Ureter (tissue), 1 donor: ENCODE measurements at places on chromosomes 2 and 18. TPM values are rescaled to one million over a fixed set of nuclear protein-coding genes. Genes with fewer than 3 reads are reported as not detected.

TCF7L1 gene
- 15.5 TPM for total RNA-seq

TCF23 gene
- total RNA-seq: 0.42 TPM

DLGAP1 gene
- total RNA-seq: 0.52 TPM

IL36A gene
- total RNA-seq: not detected

RGPD8 gene
- 20.1 TPM for total RNA-seq

GRCh38 chr2:11764359-11764758, 17.9 kb downstream of the LPIN1 start:
- no peak for DNase-seq

DNA sequence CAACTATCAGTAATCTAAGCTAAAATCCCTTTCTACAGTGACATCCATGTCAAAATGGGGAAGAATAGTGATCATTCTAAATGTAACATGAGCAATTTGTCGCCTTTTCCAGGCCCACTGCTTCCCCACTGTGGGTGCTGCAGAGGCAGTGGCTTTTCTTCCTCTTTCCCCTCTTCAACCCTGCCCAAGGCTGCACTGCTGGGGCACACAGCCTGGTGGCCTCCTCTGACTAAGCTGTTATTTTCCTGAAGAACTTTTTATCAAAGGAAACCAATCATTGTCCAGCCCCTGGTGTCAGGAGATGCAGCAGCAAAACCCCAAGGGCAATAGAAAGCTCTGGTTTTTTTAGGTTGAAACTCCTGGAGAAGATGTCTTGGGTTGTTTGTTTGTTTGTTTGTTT, 117.6 kb upstream of the KLF7 start:
- no peak for DNase-seq

- DNase-seq: no peak
These were observed 23.1 kb upstream of the TNFAIP6 start for GRCh38 chr2:151334082-151334815.

DNA sequence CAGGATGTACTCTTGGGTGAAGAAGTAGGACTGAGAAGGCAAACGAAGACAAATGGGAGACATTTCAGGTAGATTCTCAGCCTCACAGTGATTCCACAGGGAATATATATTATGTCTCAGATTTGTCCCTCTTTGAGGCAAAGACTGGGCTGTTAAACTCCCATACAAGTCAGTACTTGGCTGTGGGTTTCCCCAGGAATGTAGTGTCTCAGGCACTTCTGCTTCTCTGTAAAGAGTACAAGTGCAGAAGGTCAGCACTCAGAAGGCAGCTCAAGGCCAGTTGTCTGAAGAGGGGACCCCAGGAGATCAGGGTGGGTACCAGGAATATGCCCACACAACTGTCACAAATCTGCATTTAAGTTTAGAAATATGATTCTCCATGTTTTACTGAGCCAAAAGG, 39.9 kb upstream of the COBLL1 start:
- DNase-seq: no peak

DNA sequence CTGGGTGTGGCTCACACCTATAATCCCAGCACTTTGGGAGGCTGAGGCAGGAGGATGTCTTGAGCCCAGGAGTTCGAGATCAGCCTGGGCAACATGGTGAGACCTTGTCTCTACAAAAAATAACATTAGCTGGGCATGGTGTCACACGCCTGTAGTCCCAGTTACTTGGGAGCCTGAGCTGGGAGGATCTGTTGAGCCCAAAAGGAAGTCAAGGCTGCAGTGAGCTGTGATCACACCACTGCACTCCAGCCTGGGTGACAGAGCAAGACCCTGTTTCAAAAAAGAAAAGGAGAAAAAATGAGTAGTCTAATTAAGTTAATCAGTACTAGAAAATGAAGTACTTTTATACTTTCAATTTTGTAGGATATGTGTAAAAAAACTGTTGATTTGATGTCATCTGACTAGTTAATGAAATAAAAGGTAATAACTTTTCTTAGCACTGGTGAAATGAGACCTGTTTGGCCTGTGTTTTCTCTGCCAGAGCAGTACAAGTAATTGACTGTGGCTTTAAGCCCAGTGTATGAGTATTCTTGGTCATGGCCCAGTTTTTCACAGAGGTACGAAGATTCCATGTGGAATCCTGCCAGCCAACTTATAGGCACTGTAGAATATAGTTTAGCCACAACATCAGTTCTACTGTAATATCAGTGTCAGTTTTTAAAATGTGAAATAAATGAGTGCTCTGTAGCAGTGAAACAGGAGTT, 35.8 kb downstream of the MFSD6 start:
- no peak for DNase-seq

- no peak for DNase-seq
These were observed 9.5 kb upstream of the TNFAIP6 start for GRCh38 chr2:151347906-151348305.

- no peak for DNase-seq
These were observed 52.2 kb downstream of the EIF5B start for GRCh38 chr2:99389371-99389770.

- DNase-seq: peak; percentile 29
These were observed 134.2 kb upstream of the HS6ST1 start for GRCh38 chr2:128452536-128453530.

DNA sequence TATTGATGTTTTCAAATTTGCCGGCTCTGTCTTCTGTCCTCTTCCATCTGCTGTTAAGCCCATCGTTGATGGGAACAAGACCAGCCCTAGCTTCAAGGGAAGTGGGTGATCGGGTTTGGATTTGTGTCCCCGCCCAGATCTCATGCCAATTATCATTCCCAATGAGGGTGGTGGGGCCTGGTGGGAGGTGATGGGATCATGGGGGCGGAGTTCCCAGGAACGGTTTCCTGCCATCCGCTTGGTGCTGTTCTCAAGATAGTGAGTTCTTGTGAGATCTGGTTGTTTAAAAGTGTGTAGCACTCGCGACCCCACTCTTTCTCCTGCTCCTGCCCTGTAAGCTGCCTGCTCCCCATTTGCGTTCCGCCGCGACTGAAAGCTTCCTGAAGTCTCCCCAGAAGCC, 9.5 kb downstream of the ASB18 start:
- DNase-seq: no peak

- no peak for DNase-seq
These were observed 908.3 kb upstream of the TMEFF2 start for GRCh38 chr2:193103064-193103463.

GRCh38 chr2:200787351-200788120, 24.2 kb upstream of the BZW1 start:
- DNase-seq: no peak

DNA sequence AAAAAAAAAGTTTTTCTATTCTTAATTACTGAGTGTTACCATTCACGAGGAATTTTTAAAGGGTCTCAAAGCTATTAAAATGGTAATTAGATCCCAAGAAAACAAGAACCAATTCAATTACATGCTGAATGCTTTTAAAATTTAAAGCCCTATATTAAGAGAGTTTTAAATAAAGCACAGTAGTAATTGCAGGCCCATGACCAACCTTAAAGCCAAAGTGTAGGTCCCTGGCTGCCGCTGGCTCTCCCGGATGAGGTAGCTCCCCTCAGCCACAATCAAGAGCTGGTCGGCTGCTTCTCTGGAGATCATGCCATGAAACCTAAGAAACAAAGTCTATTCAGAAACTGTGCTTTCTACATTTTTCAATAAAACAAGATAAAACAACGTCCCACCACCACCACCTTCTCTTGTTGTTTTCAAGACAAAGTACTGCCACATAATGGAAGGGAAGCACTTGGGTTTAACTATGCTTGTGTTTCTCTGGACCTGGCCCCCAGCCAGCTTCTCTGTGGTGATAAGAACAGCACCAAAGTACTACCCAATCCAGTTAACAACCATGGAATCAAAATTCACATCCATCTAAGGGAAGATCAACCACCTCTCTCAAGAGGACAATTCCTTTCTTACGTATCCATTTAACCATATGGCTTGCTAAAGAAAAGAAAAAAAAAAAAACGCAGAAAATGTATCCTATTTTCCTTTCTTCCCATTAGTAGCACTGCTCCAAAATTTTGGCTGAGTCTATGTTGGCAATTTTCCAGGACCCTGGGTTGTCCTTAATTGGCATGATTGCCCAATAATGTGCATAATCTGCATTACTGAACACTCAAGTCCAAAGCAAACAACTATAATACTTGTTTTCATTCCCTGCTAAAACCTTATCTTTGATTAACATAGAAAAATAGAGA, 90.1 kb downstream of the CHN1 start:
- DNase-seq: no peak

GRCh38 chr18:11104307-11104706, 45.1 kb downstream of the PIEZO2 start:
- DNase-seq: no peak
